ENCODE measurements at places on chromosomes 1 and 21. TPM values are rescaled to one million over a fixed set of nuclear protein-coding genes. Genes with fewer than 3 reads are reported as not detected.

The SMPDL3B gene
- 6.8 TPM for polyA plus RNA-seq

DNA sequence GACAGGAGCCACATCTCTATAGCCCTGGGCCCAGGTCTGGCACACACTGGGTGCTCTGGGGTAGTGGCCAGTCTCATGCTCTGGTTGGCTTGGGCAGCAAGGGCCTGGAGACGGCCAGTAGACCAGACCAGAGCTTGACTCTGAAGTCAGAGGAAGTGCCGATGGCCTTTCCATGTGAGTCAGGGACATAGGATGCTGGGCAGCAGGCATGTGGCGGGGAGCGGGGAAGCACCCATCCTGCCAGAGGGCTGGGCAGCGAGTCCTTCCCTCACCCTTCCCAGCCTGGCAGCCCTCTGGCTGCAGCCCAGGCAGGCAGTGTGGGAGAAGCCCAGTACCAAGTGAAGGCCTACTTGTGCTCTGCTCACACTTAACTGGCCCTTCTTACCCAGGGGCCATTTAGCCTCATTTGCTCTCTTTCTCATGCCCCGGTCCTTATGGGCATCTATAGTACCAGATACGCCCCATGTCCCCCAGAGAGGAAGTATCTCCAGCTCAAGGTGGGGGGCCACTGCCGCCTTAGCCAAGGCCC lies 3.3 kb downstream of the GPR153 start:
- no peak for DNase-seq

- no peak for DNase-seq
Observed at GRCh38 chr1:15623435-15623834, 6.2 kb downstream of the DDI2 start.

DNA sequence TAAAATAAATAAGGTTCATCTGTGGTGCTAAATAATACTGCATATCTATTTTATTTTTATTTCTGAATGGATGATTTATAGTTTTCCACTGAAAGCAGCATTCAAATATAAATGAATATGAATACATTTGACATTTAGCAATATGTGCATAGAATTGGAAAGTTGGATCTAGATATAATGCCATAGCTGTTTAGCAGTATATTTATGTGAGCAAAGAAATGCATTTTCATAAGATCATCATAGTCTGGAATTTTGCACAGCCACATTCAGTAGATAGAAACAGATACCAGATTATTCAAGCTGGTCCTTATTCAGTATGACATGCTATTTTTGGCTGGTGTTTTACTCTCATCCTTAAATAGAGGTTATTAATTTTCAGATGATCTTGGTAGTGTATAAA lies 46.0 kb downstream of the SNX7 start:
- no peak for DNase-seq

The CELA3B gene
- polyA plus RNA-seq = not detected

GRCh38 chr1:70738624-70739023 lies 309.0 kb downstream of the PTGER3 start:
- no peak for DNase-seq

DNA sequence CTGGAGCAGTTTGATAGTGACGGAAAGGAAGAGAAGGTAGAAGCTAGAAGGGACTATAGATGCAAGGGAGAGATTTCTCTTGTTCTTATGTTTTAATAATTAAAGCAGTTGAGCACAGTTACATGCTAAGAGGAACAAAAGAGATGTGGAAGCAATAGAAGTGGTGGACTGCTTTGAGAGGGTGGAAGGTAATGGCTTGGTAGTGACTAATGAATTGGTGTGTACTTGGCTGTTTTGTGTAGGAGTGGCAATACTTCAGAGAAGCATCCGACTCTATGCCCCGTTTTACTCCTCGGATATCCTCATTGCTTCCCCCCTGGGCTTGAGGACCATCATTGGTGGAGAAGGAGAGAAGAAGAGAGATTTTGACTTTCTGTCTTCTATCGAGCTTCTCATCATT lies 12.8 kb downstream of the UTP25 start:
- DNase-seq = no peak

The LSM10 gene
- 70.7 TPM for polyA plus RNA-seq

The KRTAP12-1 gene
- not detected for polyA plus RNA-seq

GRCh38 chr1:159429074-159429861 lies 2.7 kb upstream of the OR10J4 start:
- DNase-seq = no peak

The C4BPA gene
- not detected for polyA plus RNA-seq

GRCh38 chr1:200737647-200738291 lies 924 bp upstream of the CAMSAP2 start:
- no peak for DNase-seq

- DNase-seq = no peak
Observed at GRCh38 chr1:23525558-23526250, 5.3 kb downstream of the E2F2 start.

GRCh38 chr1:246564839-246565750 lies 966 bp downstream of the TFB2M start:
- no peak for DNase-seq

- DNase-seq = peak; percentile 25
Observed at GRCh38 chr1:152018537-152018936, 18.3 kb downstream of the S100A11 start.

DNA sequence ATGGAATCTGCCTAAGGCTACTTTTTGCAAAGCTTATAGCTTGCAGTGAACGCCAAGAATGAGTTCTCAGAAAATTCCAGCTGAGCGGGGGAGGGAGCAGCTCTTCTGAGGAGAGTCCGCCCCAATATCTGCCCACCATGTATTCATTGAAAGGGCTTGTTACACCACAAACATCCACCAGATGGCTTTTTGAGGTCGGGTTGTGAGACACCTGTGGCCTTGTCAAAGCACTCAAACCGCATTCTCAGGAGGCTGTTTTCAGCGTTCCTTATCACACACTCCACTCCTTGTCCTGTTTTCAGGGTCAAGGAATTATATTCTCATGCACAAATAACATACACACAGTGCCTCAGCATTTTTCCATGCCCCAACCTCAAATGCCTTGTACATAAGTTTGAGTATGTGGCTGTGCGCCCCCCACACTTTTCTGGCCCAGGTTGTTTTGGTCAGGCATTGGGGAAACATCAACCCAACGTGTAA lies 3.9 kb upstream of the C4BPB start:
- DNase-seq = peak; percentile 83

- no peak for DNase-seq
Observed at GRCh38 chr1:178537382-178538090, 24.6 kb downstream of the TEX35 start.

DNA sequence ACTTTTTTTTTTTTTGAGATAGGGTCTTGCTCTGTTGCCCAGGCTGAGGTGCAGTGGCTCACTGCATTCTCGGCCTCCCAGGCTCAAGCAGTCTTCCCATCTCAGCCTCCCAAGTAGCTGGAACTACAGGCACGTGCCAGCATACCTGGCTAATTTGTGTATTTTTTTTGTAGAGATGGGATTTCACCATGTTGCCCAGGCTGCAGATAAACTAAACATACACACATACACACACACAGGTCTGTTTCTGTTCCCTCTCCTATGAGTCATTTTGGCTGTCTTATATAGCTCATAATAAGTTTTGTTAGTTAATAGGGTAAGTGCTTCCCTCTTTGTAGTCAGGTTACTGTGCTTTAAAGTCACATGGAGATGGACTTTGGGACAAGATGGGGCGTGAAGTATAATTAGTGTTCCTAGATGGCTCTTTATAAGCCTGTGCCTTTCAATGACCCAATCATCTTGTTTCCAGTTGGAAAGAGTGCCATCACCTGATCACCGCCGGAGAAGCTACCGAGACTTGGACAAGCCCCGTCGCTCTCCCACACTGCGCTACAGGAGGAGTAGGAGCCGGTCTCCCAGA lies 9.1 kb downstream of the PRPF38A start:
- DNase-seq = no peak

DNA sequence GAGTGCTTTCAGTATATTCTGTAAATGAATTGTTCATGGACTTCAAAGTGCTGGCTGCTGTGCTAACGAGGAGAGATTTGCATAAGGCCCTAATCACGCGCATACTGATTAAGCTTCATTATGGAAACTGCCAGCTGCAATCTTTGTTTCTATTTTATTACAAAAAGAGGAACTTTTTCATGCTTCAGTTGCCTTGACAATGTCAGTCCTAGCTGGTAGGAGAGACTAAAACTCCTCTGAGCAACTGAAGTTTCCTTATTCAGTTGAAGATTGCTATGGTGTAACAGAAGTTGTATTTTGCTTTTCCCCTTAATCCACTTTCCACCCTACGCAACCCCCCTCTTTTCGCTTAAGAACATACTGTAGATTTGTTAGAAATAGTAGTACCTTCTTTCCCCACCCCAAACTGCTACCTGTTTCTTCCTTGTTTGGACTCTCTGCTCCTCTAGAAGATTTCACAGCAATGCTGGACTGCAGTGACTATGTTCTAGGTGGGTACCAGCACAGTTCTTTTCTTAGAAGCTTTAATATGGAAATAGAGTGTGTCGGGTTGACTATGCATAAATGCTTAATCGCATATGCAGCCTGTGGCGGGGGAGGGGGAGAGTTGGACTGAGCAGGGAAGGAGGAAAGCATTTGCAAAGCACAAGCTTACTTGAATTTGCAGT lies 108.3 kb downstream of the POU2F1 start:
- DNase-seq = no peak

- DNase-seq = no peak
Observed at GRCh38 chr1:22166439-22166838, 23.5 kb upstream of the WNT4 start.

The PLA2G4A gene
- polyA plus RNA-seq = 0.50 TPM

DNA sequence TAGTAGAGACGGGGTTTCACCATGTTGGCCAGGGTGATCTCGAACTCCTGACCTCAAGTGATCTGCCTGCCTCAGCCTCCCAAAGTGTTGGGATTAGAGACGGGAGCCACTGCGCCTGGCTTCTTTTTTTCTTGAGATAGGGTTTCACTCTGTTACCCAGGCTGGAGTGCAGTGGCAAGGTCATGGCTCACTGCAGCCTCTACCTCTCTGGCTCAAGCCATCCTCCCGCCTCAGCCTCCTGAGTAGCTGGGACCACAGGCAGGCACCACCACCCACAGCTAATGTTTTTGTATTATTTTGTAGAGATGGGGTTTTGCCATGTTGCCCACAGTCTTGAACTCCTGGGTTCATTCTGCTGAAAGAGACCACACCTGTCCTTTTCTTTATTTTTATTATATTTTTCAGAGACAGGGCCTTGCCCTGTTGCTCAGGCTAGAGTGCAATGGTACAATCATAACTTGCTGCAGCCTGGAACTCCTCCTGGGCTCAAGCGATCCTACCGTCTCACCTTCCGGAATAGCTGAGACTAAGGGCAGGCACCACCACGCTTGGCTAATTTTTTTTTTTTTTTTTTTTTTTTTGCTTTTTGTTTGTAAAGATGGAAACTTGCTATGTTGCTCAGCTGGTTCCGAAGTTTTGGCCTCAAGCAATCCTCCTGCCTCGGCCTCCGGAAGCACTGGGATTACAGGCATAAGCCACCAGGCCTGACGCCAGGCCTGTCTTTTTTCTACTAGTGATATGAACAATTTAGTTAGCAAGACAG lies 3.1 kb downstream of the LMNA start:
- DNase-seq = no peak

- no peak for DNase-seq
Observed at GRCh38 chr1:29460041-29460610, 223.8 kb downstream of the PTPRU start.

DNA sequence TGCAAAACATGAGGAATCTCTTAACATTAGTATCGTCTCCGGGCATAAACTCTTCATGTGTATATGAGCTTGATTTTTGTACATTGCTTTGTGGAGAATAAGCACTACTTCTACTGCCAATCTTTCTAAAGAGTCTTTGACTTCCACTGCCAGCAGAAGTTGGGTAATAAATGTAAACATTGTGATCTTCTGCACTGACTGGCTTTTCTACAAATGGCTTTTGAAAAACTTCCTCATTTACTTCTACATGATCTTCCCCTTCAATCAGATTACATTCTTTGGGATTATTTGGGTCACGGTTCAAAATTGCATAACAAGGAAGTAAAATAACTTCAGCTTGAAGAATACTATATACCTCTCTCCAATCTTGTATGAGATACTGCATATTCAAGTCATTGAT lies 30.4 kb upstream of the SLC44A5 start:
- DNase-seq = no peak

The RNF186 gene
- polyA plus RNA-seq = not detected

GRCh38 chr1:10699470-10699835 lies 97.0 kb downstream of the CASZ1 start:
- no peak for DNase-seq

GRCh38 chr1:226233293-226233692 lies 9.8 kb downstream of the MIXL1 start:
- no peak for DNase-seq

- DNase-seq = no peak
Observed at GRCh38 chr1:222918801-222919477, 104.1 kb downstream of the DISP1 start.

- DNase-seq = peak; percentile 39
Observed at GRCh38 chr1:116365353-116365780, 7.7 kb upstream of the ATP1A1 start.

GRCh38 chr1:3924825-3925220 lies 24.8 kb upstream of the C1orf174 start:
- DNase-seq = no peak

DNA sequence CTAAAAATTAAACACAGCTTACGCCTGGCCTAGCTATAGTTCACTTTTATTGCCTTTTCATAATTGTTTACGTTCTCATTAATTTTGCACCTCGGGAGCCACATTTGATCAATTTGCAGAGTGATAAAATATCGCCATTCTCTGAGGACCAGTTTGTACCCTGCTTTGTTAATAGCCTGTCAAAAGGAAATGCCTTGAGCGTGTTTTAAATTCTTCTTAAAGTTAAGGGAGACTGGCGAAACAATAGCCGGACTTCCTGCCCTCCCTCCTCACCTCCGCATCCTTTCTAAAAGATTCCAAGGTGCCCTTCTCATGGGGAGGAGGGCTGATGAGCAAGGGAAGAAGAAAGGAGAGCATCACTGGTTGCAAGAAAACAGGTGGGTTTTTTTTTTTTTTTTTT lies 271.6 kb downstream of the KCNJ6 start:
- DNase-seq = peak; percentile 20

The TMEM222 gene
- 60.5 TPM for polyA plus RNA-seq

DNA sequence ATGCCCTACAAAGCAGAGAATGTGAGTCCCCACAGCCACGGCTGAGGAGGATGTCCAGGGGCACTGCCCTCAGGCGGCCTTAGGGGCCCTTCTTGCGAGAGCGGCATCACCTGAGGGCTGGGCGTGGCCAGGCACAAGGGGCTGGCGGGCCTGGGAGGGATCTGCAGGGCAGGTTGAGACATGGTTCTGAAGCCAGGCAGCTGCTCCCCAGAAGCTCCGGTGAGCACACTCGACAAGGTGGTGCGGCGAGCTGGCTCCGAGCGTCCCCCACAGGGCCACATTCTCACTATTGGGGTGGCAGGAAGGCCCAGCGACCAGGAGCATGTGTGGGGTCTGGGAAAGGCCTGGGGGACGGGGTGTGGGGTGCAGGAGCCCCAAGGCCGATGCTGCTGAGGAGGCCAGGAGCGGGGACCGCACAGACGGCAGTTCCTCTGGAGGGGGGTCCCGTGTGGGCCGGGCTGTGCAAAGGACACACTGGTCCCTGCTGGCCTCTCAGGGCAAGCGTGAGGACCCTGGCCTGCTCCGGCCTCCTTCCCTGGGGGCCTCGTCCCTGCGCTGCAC lies 47.2 kb downstream of the MORN1 start:
- DNase-seq = no peak

The KMO gene
- polyA plus RNA-seq = not detected

GRCh38 chr1:6694121-6694713 lies 7.4 kb downstream of the DNAJC11 start:
- no peak for DNase-seq

- no peak for DNase-seq
Observed at GRCh38 chr1:228404107-228404720, 2.4 kb downstream of the TRIM11 start.

Measured in cardiac muscle cell (in vitro differentiated cells and primary cell).